ENCODE measurements at places on chromosomes 5 and 9.

DNA sequence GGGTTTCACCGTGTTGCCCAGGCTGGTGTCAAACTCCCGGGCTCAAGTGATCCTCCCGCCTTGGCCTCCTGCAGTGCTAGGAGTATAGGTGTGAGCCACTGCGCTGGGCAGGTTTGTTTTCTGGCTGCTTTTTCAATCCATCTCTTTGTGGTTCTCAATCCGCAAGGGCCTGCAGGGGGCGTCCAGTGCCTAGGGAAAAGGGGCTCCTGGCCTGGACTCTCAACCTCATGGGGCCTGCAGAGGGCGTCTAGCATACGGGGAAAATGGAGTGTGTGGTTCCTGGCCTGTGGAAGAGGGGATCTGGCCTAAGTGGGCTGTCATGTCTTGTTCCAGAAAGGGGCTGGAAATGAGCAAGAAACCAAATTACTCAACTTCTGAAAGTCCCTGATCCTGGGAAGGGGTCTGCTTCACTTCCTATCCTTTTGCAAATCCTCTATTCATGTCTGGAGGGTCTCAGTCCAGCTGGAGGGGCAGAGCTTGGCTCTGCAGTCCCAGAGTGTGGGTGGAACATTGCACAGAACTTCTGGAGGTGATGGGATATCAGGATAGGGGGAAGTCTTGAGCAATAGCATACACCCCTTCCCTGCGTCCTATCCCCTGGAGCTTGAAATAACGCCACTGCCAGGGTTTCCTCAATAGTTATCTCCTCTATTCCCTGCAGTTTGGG is 12.7 kb upstream of the CCL27 start:
- DNase-seq: peak; percentile 67

DNA sequence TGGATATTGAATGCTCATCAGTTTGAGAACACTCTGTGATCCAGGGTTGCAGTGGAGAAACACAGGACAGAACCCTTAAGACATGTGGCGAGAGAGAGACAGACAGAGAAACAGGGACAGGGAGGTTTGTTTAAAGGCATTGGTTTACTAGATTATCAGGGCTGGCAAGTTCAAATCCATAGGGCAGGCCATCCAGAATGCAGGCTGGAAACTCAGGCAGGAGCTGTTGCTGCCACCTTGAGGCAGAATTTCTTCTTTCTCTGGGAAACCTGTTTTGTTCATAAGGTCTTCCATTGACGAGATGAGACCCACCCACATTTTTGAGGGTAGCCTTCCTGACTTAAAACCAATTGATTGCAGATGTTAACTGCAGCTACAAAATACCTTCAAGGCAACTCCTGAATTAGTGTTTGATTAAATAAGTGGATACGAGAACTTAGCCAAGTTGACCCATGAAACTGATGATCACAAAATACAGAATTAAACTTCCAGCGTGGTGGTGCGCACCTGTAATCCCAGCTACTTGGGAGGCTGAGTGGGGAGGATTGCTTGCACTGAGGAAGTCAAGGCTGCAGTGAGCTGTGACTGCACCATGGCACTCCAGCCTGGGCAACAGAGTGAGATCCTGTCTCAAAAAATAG is 55.9 kb downstream of the NSUN2 start:
- DNase-seq: no peak

- DNase-seq: no peak
Observed at GRCh38 chr9:69671311-69671878, 776 bp downstream of the APBA1 start.

DNA sequence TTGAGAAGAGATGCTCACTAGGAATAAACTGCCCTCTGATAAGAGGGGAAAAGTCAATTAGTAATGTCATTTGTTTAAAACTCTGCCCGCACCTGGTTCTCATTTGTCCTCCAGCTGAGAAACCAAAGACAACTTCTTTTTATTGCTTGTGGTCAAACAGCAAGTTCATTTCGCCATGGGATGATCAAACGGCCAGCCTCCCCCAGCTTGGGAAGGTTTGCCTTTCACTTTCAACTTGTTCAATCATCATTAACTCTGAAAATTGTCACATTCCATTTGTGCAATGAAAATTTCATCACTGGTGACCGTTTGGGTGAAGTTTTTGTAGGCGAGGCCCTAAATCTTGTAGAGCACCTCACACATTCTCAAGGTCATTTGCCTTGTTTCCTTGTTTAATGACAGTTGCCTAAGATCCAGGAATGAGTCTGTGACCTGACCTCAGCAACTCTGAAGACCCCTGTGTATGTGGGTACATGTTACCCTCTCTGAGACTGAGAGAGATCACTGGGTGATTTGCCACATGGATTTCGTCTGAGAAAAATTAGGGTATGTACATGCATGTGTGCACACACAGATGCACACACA is 117.7 kb downstream of the MARCHF3 start:
- DNase-seq: no peak

DNA sequence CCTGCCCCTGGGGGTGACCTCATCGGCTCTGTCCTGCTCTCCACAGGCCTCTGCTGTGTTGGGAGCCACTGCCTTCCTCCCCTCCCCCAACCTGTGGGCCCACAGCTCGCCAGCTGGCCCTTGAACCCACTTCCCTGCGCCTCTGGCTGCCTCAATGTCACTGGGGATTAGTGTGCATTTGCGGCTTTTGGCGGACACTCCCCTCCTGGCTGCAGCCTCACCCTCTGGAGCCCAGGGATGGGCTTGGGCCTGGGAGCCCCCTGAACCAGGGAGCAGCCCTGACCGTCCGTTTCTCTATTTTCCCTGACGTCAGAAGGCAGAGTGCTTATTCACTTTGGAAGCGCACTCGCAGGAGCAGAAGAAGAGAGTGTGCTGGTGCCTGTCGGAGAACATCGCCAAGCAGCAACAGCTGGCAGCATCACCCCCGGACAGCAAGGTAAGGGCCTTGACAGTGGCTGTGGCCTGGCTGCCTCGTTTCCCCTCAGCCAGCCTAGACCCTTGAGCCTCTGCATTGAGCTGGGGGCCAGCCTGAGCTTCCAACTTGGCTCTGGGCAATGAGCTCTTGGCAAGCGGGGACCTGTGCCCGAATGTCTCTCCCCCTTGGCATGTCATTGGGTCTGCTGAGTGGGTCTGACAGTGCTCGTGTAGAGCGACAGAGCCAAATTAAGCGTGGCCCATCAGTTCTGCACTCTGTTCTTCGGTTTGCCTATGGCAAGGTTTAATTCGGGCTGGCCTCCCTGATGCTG is 73.1 kb downstream of the RGS3 start:
- peak; percentile 57 for DNase-seq

DNA sequence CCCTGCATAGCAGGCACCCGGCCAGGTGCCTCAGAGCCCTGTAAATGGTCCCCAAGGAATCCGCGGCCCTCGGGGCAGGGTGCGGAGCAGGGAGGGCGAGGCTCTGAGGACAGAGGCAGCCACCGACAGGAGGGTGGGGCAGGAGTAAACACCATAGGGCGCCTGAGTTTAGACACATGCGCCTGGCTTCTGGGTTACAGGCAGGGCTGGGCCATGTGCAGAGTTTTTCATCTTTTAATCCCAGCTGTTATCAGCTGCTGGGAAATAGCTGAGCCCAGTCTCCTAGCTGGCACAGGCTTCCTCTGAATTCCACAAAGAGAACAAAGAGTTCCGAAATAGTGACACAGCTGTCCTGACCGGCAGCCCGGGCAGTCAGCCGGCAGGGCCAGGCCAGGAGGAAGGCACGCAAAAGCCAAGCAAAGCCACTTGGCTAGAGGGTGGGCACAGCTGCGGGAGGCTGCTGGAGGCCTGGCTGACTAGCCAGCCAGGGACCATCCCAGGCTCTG is 98.9 kb upstream of the PHYKPL start:
- DNase-seq: peak; percentile 64

DNA sequence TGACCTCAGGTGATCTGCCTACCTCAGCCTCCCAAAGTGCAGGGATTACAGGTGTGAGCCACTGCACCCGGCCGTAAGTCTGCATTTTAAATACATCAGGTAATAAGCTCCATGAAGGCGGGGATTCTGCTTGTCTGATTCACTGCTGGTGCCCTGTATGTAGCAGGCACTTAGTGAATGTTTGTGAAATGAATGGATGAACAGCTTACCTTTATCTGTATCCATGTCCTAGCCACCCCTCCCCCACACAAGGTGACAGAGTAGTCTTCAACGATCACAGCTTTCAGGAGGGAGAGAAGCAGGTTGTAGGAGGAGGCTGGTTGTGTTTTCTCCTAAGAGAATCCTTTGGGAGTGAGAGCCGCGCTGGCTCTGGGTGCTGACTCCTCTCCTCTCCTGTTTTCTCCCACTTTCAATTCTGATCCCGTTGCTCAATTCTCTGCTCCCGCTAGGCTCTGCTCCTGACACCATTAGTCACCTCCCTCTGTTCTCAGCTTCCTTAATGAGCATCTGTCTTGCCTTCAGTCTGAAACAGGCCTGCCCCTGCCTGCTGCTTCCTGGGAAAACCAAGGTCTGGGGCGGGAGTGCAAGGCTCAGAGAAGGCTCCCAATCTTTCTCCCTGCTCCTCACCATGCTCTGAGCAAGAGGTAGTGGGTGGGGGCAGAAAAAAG is 88.8 kb upstream of the CTNNA1 start:
- no peak for DNase-seq

- no peak for DNase-seq
Observed at GRCh38 chr5:122701640-122702523, 73.0 kb upstream of the SNX2 start.

DNA sequence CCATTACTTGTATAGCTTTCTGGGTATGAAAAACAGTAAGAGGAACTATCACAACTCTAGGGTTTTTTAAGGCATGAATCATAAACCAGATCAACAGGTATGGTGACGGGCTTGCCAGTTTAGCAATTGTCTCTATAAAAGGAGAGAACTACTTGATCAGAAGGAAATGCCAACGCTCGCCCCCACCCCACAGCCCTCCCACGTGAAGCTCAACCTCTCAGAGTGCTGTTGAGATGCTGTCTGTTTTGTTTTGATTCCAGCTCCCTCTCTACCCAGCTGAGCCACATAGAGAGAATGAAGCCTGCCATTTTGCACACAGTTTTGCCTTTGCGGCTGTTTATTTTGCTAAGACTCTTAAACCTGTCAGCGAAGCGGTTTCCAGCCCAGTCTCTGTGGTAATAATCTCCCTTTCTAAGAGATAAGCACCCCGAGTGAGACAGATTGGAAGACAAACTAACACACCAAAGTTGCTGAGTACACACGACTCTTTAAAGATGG is 257.9 kb upstream of the ANKRD55 start:
- DNase-seq: no peak

DNA sequence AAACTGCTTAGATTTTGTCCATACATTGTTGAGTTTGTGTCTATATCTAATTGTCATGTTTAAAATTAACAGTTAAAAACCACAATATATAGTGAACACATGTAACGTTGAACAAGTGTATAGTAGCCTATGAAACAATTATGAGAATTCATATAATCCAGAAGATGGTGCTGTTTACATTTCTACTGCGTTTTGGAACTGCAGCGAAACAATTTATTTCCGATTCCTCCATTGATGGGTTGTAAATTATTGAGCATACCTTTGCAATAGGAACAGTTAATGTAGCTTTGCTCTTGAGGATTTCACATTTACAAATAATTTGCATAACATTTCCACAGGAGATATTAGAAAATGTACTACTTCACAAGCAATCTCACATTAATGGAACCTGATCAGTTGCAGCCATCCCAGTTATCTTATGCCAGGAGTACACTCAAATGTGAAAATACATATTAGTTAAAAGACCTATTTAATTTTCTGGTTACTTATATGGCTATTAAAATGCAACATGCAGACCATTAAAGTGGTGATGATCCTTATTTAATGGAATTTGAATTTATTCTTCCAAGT is 411.8 kb downstream of the CDH10 start:
- DNase-seq: no peak

DNA sequence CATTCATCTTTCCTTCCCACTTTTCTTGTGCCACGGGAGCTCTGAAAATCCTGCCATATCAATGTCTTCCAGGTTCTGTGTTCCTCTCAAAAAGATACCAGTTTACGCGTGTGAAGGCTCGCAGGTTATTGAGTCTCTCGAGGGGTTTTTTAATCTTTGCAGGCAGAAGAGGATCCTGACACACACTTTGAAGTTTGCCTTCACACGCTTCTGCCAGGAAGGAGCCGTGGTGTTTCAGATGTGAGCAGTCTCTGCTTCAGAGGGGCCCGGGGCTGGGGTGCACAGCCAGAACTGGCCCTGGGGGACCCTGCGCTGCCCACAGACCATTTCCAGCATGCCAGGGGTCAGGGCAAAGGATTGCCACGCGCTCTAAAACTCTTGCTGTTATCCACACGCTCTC is 167.2 kb downstream of the TTLL11 start:
- no peak for DNase-seq

All from left colon (tissue), 2 donors.